ENCODE measurements at places on chromosomes 4 and X.

GRCh38 chrX:48894891-48895290, 2.7 kb downstream of the TIMM17B start:
- DNase-seq: no peak

DNA sequence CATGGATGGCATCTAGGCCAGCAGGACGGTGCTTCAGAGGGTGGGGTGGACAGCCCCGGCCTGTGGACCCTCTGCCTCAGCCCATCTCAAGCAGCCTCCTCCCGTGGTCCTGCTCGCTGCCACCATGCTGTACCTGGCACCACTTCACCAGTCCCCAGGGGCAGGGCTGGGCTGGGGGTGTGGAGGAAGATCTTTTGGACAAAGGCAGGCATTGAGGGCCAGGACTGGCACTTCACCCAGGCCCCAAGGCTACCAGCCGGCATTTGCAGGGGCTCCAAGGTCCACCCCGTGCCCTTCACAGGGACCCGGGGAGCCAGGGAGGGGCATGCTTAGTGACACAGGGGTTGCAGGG, 713 bp downstream of the PLXNB3 start:
- no peak for DNase-seq

DNA sequence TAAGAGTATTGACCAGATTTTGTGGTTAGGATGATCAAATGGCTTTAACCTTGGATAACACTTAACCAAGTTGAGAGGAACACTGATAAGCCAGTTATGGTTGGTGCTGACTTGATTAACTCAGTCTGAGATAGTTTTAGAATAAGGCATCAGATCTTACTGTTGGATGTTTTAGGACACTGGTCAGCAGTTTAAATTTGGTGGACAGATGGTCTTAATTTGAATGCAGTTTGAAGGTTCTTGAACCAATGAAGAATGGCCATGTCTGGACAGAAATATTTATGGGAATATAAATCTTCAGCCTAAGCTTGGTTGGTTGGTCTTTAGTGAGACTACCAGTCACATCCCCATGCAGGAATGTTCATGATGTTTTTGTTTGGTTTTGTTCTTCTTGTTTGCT, 2.6 kb upstream of the GIMD1 start:
- no peak for DNase-seq

DNA sequence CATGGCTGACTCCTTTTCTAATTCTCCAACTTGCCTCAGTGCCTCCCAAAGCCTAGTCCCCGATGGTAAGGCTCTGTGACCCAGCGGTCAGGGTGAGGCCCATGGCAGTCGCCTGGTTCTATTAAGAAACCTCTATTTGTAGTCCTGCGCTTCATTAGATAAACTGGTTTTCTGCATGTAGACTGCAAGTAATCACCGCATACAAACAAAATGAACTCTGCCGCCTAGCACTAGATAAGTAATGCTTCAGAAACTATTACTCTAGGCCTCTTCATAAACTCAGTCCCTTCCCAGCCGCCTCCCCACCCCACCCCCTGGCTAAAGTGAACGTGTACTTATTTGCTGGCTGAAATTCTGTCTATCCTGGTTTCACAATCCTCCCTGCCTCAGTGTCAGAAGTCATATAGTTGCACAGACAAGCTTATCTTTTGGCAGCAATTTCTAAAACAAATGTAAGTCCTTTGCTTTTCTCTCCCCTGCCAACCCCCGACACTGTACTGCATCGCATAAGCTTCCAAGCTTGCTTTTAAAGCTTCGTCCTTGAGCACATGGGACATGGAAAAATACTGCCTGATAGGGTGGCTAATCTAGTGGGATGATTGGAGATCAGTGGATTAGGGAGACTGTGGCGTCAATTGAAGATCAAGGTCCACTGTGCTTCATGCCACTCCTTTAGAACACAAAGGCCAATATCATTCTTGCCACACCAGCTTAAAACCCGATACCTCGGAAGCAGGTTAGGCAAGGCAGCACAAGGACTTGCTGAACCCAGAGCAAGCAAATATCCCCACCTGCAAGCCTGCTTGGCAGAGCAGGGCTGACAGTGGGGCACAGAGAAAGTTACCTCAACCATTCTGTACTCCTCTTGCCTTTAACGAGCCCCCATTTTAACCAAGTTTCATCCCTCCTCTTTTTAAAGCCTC, 125.8 kb downstream of the IRF2 start:
- no peak for DNase-seq

- DNase-seq: no peak
Measured at GRCh38 chr4:120673696-120674095, 248.8 kb downstream of the PRDM5 start.

GRCh38 chr4:102466298-102466697, 34.9 kb upstream of the NFKB1 start:
- DNase-seq: no peak

GRCh38 chr4:73870260-73870659, 1.1 kb downstream of the CXCL1 start:
- DNase-seq: no peak

Measured in H9 (cell line).